ENCODE measurements at places on chromosomes 2 and 18.

DNA sequence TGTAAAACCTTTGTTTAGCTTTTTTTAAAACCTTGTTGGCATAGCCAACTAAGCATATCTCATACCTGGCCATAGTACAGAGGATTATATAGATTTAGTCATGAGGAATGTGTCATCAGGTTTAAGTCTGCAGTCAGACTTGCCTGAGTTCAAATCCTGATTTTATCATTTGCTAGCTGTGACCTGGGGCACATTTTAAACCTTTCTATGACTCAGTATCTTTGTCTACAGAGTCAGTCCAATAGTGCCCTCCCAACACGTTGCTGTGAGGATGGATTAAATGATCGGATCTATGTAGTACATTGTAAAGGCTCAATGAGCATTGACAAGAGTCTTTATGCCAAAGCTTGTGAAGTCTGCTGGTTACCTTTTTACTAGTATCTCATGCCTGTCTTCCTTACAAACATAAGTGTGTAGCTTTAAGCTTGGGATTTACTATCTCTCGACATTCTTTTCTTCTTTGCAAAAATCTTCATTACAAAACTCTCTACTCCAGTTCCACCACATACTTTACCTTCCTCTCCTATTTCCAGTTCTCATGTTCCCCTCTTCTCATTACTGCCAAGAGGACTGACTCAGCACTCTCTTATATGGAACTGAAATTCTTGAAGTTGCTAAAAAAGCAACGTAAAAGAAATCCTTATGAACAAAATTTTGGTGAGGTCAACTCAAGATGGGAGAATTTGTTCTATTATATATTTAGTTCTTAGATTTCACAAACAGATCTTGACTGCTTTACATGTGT, 68.1 kb upstream of the RBMS1 start:
- DNase-seq = no peak

DNA sequence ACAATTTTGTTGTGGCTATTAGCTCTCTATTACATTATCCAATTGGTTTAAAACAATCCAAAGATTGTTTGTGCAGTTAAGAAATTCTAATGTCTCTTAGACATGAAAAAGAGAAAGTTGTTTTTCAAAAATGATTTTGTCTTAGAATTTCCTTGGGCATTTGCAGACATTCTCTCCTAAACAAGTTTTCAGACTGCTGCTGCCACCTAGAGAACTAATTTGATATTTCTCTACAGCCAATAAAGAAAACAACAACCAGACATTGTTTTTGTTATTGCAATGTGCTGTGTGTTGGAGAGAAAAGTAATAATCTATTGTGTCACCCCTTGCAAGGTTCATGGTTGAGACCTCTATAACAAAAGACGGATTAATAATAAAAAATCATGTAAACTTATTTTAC, 119.0 kb upstream of the SYT4 start:
- no peak for DNase-seq

GRCh38 chr2:164464376-164464775, 156.9 kb downstream of the GRB14 start:
- DNase-seq = no peak

GRCh38 chr18:3982541-3982940, 472.6 kb downstream of the DLGAP1 start:
- DNase-seq = no peak

GRCh38 chr2:19800796-19801195, 101.0 kb downstream of the TTC32 start:
- no peak for DNase-seq

- DNase-seq = no peak
Measured at GRCh38 chr18:29644276-29644675, 1398.3 kb downstream of the DSC3 start.

DNA sequence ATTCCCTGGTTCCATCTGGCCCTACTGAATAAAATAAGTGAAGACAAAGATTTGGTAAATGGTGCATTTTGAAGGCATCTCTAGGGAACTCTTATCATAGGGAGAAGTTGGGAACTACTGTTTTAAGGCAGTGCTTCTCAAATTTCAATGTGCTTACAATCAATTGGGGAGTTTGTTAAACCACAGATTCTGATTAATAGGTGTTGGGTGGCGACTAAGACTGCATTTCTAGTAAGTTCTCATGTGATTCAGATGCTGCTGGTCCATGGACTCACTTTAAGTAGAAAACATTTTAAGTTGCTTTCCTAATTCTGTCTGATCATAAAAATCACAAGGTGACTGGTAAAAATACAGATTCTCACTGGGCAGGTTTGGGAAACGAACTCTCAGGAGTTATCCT, 14.6 kb downstream of the FARSB start:
- DNase-seq = no peak

DNA sequence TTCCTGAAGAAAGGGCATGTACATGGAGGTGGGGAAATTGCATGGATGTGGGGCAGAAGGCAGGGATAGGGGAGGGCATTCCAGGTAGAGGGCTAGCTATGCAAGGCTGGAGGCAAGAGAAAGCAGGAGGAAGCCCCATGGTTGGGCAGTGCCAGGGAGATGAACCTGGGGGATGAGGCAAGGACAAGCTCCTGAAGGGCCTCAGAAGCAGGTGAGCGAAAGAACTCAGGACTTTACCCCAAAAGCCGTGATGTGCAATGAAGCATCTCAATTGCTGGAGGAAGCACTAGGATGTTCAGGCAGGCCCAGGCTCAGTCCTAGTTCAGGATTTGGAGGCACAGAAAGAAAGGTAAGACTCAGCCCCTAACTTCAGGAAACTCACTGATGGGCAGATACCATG, 117.0 kb upstream of the EPAS1 start:
- no peak for DNase-seq

DNA sequence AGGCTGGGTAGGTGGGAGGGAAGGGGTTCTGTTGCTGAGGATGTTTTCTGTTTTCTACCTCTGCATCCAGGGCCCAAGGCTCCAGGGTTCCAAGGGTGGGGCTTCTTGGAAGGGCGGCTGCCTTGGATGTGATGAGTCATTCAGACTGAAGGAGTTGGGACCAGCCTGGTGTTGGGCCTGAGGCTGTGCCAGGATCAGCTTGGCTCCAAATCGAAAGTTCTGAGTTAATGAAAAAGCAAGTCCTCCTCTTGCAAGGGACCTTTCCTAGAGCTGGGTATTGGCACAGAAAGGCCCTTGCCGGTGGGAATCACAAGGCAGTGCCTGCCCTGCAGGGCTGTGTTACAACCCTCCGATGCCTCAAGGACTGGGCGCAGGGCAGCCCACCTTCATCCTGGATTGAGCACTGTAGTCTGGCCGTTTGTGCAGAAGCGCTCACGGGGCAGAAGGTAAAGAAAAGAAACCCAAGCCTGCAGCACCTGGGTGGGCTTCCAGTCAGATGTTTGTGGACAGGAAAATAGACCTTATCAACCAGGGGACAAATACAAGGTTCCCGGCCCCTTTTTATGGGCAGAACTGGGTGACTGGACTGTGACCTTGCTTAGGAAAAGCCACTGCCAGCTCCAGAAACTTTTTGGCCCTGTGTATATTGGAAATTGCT, 52.5 kb upstream of the MCFD2 start:
- no peak for DNase-seq

- DNase-seq = no peak
Measured at GRCh38 chr2:96616535-96616934, 21.6 kb downstream of the KANSL3 start.

DNA sequence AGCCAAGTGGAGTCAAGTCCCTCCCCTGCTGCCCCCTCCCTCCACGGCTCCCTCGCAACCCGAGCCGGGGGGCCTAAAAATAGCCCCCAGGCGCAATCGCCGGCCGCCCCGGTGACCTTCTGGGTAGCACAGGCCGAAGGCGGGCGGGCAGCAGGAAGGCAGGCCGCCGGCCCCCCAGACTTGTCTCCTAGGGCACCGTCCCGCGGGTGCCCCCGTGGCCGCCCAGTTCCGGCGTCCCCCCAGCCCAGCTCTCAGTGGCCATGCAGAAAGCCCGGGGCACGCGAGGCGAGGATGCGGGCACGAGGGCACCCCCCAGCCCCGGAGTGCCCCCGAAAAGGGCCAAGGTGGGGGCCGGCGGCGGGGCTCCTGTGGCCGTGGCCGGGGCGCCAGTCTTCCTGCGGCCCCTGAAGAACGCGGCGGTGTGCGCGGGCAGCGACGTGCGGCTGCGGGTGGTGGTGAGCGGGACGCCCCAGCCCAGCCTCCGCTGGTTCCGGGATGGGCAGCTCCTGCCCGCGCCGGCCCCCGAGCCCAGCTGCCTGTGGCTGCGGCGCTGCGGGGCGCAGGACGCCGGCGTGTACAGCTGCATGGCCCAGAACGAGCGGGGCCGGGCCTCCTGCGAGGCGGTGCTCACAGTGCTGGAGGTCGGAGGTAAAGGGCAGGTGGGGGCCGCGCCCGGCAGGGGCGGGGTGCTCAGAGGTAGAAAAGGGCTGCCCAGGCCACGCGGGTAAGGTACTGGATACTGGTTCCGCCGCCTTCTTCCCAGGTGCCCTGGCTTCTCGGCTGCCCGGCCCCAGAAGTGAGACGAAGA, at the start of gene SPEG:
SPEG (plus strand) TSS at position 126 of the 808 bp plus-strand sequence; CDS start at position 261, 135 bp downstream.
- no peak for DNase-seq

GRCh38 chr2:136375017-136375901, 257.3 kb upstream of the CXCR4 start:
- DNase-seq = no peak

GRCh38 chr2:73601780-73602179, 40.4 kb downstream of the NAT8 start:
- no peak for DNase-seq

- no peak for DNase-seq
Measured at GRCh38 chr18:63131106-63131958, 188.2 kb downstream of the BCL2 start.

DNA sequence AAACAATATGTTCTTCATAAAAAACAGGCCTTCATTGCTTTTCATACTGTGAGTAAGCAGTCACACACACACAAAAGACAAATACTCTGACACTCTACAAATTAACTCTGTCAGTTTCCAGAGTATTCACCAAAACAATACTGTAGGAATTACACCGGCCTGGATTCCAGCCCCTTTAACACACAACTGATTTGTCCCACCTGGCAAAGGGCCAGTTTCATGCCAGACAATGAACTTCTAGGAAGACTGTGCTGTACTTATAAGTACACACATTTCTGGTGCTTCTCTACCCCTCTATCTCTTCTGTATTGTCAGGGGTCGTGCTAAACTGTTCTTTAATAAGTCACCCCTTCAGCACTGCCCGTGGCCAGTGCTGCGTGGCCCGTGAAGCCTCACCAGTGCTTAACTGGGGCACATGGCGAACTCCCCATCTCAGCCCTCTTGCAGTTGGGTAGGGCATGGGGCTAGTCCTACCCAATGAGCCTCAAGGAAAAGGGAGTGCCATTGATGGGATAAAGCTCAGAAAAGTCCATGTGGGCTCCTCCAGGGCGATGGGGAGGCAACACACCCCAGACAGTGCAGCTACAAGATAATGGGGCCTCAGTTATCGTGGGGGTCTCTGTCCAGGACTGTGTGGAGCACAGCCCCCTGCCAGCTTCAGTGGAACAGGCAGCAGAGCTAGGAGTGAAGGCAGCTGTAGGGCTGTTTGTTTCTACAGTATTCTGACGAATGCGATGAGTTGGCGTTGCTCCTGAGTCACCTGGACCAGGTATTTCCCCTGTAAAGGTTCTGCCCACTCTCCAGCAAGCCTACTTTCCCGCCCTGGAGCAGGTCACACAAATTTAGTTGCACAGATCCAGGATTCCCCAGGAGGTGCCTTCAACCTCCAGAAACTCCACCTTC, 99.0 kb downstream of the SP3 start:
- no peak for DNase-seq

DNA sequence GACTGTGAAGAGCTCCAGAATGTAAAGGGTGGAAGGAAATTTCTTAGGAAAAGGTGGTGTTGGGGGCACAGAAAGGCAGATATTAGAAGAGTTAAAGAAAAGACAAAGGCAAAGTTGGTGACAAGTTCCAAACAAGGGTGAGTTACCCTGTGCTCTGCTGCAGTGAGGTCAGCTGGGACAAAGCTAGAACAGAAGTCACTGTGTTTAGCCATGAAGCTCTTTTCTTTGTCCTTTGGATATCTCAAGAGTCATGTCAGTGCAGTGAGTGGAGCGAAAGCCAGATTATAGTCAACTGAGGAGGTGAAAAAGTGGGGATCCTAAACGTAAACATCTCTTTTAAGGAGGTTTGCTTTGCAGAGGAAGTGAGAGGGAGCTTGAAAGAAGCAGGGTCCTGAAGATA, 187.8 kb upstream of the ALPP start:
- no peak for DNase-seq

DNA sequence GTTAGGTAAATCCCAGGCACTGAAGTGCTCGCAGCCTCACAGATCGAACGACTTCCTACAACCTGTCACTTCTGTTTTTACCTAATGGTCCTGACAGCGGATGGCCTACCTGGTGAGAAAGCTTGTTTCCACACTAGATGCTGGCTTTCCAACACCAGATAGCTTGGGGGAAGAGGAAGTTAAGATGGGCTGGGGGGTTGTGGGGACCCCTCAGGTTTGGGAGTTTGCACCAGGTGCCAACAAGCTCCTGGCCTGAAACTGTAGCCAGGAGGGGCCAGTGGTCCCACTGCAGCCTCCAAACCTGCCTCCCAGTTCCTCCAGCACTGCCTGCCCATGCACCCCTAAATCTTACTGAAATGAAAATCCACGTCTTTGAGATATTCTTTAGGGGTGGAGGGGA, 3.9 kb downstream of the TMEM185B start:
- no peak for DNase-seq

DNA sequence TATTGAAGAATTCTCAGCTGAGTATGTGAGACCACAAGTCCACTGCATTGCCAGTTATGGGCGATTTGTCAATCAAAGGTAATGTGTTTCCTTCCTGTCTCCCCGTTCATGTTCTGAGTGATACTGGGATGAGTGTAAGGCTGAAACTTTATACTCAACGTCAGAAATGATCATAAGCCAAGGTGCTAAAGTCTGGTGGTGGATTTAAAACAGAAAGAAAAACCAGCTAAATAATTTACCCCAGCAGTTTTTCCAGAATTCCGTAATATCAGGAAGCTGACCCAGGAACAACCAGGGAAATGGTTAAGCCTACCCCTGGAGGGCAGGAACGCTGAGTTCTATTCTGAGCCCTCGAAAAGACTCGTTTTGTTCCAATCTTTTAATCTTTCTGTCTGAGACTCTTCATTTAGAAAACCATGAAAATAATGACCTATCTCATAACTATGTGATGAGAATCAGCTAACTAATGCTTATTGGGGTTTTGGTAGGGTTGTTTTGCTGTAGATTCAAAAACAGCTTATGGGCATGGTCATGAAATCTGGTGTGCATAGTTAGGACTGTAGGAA, 149.6 kb downstream of the LAMA3 start:
- no peak for DNase-seq

- no peak for DNase-seq
Measured at GRCh38 chr2:38279201-38279600, 97.9 kb downstream of the ATL2 start.
